ENCODE measurements at places on chromosomes 3 and 15. TPM values are rescaled to one million over a fixed set of nuclear protein-coding genes. Genes with fewer than 3 reads are reported as not detected.

DNA sequence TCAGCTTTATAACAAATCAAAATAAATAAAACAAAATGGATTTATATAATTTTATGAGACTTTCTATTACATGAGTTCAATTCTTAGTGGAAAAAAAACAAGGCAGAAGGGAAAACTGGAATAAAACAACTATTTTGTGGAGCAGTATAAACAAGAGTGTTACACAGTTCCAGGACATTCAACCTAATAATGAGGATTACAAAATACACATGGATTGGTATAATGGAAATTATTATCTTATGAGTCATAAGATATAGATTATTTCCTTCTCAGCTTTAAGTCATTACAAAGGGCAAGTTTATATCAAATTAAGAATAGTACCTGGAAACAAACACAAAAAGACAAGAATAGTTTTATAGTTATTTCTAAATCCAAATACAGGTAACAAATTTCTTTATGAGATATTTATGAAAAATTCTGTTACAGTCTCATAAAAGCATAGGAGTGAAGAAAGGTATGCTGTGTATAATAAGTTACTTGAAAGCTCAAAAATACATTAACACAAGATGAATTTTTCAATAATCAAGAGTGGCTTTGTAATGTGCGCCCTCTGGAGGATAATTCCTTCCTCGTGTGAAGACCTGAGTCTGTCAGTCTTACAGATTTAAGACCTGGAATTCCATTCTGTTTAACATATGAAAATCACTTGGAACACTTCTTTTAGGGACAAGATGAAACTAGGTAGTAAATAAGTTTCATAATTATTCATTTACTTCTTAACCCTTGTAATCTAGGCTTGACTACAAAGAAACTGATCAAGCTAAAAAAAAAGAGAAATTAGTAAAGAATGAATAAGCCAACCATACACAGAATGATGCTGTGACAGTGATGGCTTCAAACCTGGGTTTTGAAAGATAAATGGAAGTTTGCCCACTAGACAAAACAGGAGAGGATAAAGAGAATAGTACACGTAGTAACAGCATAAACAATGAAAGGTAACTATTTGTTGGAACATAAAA lies 9.5 kb downstream of the COPS2 start:
- no peak for DNase-seq

DNA sequence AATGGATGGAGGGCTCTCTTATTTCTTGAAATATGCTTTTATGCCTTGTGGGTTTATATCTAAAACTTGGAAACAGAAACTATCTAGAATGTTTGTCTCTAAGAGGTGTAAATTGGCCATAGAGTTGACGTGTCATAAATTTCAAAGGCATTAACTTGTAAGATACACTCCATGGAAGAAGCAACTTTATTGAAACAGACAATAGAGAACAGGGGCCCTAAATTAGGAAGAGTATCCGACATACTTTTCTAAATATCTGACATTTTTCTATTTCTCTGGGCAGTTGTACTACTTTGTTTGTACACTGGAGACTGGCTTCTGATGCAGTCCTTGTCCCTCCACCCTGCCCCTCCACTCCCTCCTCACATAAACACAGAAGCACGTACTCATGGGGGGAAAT lies 50.0 kb downstream of the MEIS2 start:
- DNase-seq = no peak

GRCh38 chr15:74399100-74399499 lies 31.7 kb upstream of the CYP11A1 start:
- DNase-seq = no peak

- DNase-seq = no peak
Measured at GRCh38 chr3:128994581-128995546, 988 bp upstream of the CFAP92 start.

HHLA2 gene
- polyA plus RNA-seq = not detected

DNA sequence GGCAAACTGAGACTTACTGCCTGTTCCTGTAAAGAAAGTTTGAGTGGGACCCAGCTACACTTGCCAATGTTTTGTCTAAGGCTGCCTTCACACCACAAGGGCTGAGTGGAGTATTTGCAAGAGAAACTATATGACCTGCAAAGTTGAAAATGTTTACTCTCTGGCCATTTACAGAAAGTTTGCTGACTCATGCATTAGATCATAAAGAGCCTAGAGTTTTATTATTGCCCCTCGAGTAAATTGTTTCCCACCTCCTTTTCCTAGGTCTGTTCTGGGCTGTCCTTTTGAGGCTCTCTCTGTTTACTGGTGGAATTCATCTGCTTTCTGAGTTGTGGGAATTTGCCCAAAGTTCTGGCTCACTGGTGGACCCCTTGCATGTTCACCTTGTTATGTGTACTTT lies 6.7 kb upstream of the PROK2 start:
- DNase-seq = no peak

DNA sequence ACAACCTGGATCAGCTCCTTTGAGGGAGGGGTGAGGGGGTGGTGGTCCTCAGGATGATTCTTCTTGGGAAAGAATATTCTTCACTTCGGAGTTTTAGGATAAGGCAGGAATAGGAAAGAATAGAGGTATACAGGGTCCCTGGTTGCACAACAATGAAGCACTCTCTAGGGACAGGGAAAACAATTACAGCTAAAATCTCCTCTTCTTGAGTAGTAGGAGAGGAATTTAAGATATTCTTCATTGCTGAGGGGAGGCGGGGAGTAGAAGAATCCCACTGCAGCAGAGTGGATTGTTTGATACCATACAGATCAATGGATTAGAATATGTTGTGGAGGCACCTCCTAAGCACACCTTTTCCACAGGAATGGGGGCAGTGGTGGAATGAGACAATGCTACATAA lies 20.5 kb downstream of the SLC9C1 start:
- DNase-seq = no peak

DNA sequence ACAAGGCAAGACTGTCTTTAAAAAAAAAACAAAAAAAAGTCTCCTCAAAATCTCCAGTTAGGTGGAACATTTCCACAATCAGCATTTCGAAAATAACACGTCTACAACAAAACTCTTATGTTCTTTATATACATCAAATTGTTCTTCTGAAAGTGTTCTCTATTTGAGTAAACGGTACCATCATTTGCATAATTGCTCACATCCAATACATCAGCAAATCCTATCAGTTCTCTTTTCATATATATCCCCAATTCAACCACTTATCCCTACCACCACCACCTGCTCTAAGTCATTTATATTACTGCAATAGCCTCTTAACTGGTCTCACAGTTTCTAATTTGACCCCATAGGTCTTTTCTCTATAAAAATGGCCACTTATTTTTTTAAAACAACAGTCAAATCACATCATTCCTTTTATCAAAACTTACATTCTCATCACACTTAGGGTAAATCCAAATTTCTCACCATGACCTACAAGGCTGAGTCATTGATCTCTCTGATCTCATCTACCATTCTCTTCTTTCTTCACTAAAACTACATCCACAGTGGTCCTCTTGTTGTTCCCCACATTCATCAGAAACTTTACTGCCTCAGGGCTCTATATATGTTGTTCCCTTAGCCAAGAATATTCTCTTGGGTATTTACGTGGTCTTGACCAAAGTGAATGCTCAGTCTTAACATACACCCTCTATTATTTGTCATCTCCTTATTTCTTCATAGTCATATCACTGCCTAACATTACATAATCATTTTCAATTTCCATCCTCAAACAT lies 237.0 kb downstream of the SCAPER start:
- DNase-seq = no peak

GOLGA8N gene
- 0.25 TPM for polyA plus RNA-seq

- DNase-seq = no peak
Measured at GRCh38 chr3:191026746-191027145, 164.3 kb upstream of the GMNC start.

CHRM5 gene
- polyA plus RNA-seq = not detected

DNA sequence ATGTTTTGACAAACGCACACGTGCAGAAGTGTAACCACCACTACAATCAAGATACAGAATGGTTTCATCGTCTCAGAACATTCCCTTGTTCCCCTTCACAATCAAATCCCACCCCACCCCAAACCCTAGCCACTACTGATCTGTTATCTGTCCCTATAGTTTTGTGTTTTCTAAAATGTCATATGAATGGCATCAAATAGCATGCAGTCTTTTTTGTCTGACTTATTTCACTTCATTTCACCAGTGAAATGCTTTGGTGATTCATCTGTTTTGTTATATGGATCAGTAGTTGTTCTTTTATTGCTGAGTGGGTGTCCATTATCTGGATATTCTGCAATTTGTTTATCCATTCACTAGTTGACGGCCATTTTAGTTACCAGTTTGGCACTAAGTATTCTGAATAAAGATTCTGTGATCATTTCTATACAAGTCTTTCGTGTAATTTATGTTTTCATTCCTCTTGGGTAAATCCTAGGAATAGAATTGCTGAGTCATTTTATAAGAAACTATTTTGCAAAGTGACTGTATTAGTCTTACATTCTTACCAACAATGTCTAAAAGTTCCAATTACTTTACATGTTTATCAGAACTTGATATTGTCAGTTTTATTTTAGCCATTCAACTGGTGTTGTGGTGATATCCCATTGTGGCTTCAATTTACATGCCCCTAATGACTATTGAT lies 232.8 kb downstream of the CLSTN2 start:
- DNase-seq = no peak

Measured in keratinocyte (primary cell).